ENCODE measurements at places on chromosomes 4 and X. TPM values are rescaled to one million over a fixed set of nuclear protein-coding genes. Genes with fewer than 3 reads are reported as not detected.

TBC1D8B gene
- 9.6 TPM for total RNA-seq

WNK3 gene
- 16.0 TPM for total RNA-seq

DNA sequence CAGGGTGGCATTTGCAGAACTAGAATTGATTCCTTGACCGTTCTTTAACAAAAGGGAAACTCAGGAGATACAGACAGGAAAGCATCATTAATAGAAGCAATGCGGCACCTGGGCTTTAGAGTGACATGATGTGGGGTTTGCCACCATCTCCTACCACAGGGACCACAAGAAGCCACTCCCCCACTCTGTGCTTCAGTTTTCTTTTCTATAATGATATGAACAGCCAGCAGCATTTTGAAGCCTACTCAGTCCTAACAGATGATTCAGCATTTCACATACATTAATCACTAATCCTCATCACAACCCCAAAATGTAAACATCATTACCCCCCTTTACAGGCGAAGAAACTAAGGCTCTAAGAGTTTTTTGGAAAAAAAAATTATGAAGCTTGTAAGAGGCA is 22.9 kb downstream of the CCDC149 start:
- DNase-seq, result no peak

DNA sequence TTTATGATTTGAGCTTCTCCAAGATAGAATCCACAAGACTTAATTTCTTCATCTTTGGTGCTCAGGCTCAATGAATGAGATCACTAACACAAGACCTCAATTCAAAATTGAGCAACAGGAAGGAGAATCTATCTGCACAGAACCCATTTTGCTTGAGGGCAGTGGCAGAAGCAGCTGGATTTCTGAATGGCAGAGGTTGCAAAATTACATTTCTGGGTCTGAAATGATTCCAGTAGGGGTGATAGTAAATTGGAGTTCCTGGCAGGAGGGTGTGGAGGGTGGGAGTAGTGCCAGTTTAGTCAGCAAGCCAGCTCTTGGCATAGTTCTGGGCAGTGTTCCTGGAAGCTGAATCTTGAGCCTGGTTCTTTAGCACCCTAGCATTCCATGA is 281.1 kb downstream of the SLC7A11 start:
- DNase-seq, result no peak

CFAP299 gene
- total RNA-seq, result not detected

- no peak for DNase-seq
Observed at GRCh38 chr4:13142726-13143125, 341.4 kb downstream of the RAB28 start.

DNA sequence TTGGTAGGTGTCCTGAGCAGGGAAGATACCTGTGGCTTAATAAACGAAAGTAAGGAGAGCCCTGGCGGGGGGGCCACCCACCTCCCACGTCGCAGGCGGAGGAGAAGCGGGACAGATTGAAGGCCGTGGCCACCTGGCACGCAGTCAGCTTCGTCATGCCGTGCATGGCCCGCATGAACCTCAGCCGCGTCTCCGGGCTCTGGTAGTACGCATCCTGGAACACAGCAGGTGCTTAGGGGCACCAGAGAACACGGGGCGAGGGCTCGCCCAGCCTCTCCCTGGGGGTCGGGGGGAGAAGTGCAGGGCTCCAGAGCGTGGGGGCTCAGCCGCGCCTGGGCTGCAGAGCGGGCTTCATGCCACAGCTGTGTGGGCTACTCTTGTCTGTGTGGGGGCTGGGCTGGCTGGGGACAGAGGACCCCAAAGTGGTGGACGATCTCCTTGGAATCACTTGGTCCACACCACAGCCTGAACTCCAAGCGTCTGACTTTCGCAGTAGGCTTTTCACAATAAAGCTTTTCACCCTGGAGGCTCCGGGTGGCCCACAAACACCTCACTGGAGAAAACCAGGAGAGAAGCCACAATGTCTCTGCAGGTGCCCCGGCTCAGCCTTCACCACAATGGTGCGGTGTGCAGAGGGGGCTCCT is 27.1 kb upstream of the SLC25A6 start:
- DNase-seq, result peak; percentile 48

ANOS1 gene
- 0.64 TPM for total RNA-seq

GRCh38 chr4:38983787-38984598 is 48.2 kb downstream of the TMEM156 start:
- DNase-seq, result no peak

IL13RA1 gene
- 87.8 TPM for total RNA-seq

DNA sequence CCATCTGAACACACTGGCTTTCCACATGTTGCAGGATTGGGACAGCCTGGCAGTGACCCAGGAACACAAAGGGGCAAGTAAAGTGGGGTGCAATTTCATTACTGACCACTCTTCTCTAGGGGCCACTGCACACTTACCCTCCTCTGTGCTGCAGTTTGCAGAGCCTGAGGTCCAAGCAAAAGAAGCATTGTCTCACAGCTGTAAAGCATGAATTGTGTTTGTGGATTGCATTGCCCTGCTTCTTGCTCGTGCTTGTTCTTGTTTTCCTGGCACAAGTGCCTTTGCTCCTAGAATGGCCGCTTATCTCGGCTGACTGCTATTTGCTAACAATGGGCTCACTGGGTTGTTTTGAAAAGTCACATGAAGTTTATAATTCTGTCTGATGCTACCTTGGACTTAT is 209.1 kb upstream of the JADE1 start:
- DNase-seq, result no peak

DNA sequence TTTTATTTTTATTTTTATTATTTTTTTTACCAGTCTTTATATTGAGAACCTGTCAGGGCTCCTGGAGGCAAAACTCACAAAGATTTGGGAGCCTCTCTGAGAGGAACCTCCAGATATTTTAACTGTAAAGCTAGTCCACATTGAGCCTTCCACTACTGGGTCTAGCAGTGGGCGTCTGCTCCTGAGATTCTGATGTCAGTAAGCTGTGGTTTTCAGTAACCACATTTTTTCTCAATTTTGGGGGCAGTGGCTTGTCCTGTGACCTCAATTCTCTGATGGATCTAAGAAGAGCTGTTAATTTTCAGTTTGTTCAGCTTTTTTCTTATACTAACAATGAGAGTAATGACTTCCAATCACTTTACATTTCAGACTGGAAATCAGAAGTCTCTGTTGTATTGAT is 23.6 kb upstream of the GPRASP1 start:
- no peak for DNase-seq

IL1RAPL2 gene
- 0.29 TPM for total RNA-seq

RHOXF2B gene
- total RNA-seq, result not detected

GPR173 gene
- not detected for total RNA-seq

DNA sequence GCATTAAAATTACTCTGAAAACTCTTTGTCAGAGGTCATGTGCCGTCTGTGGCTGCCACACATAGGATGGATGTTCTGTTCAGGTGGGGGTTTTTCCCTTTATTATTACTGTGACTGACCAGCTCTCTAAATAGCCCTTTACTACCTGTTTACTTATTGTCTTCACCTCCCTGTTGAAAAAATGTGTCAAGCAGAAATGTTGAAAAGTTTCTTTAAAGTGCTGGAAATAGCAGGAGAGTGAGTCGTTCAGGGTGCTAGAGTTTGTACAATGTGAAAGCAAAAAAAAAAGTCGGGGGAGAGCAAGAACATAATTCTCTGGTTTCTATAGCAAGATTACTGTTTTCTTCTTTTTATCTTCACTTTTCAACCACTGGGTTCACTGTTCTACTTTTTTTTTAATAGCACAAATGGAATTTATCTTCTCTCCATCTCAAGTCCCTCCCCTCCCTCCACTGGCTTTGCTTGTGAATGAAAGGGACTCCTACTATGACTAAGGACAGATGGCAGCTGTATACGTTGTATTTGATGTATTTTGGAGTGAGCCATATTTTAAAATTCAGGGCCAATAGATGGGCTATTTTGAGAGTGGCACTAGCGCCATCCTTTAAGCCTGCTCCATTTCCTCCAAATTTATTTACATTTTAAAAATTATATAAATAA is 33.3 kb downstream of the ARX start:
- DNase-seq, result no peak

HAND2 gene
- 6.2 TPM for total RNA-seq

STARD8 gene
- total RNA-seq, result 7.0 TPM

GRCh38 chrX:153469811-153470410 is 465 bp downstream of the HAUS7 start:
- no peak for DNase-seq

DNA sequence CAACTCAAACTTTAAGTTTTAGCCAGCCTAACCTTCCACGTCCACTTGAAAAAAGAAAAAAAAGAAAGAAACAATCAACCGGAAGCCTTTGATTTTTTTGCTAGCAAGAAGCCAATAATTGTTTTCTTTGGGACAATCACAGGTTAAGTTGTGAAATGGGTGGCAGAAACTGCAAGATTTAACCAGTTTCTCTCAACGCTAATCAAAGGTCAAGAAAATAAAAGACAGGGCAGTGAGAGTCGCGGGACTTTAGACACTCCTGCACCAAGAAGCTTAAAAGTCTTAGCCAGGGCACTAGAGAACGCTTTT is 1.0 kb downstream of the ACSL1 start:
- no peak for DNase-seq

GRCh38 chr4:10981576-10981975 is 297.0 kb upstream of the CLNK start:
- DNase-seq, result no peak

MAGEA9B gene
- total RNA-seq, result not detected

ZCCHC18 gene
- total RNA-seq, result not detected

CENPI gene
- 0.13 TPM for total RNA-seq

TCEAL3 gene
- 2.4 TPM for total RNA-seq

DNA sequence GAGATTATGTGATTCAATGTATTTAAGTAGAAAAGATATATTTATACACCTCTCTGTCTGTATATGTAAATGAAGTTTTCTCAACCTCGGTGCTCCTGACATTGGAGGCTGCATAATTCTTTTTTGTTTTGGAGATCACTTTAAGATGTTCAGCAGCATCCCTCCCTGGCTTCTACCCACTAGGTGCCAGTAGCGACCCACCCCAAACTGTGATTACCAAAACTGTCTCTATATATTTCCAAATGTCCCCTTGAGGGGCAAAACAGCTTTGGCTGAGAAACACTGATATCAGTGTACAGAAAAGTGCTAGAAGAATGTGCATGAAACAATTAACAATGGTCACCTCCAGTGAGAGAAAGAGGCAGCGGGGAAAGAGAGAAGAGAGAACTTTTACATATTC is 51.2 kb downstream of the DCX start:
- DNase-seq, result no peak

- no peak for DNase-seq
Observed at GRCh38 chr4:185830263-185830994, 18.4 kb upstream of the SORBS2 start.

SASH3 gene
- total RNA-seq, result 2.8 TPM

GRCh38 chr4:5112333-5113095 is 61.2 kb downstream of the STK32B start:
- no peak for DNase-seq

DNA sequence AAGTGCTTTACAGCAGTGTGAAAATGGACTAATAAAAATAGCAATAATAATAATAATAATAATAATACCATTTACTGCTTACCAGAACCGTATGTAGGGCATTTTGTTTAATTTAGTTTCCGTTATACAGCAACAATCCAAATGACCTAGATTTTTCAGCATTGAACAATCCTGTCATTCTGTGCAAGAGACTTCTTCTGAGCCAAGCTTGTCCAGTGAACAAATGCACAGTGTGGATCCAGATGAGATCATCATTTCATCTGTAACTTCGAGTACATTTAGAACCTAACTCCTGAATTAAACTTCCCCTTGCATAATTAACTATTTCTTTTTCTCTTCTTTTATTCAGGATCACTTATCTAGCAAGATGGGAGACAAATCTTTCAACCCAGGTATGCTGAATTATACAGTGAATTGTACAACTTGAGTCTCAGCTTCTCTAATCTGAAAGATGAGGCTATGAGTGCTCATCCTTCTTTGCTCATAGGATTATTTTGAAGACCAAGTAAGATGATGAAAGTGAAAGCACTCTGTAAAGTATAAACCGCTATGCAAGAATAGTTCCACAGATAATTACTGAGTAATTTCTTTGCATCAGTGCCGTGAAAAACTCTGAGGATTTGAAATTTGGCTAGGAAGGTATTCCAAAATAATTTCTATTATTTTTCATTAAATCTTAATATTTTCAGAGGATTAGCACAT is 6.6 kb downstream of the CLNK start:
- DNase-seq, result no peak

- DNase-seq, result no peak
Observed at GRCh38 chrX:113548308-113549015, 707.8 kb upstream of the AMOT start.

DNA sequence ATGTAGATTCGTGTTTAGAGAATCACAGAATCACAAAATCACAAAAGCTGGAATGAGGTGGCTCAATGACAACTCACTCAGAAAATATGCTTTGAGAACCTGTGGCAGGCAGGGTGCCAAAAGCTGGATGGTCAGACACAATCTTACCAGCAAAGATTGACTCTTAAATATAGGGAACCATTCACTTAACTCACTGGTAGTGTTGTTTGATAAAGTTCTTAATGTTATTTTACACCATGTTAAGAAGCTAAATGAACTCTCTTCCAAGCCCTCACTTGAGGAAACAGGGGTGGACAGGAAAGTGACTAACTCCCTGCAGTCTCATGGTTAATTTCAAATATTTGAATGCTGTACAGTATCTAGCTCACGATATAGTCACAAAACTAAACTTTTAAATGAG is 5.7 kb upstream of the SCOC start:
- no peak for DNase-seq

- DNase-seq, result no peak
Observed at GRCh38 chr4:176342384-176342783, 22.6 kb downstream of the SPCS3 start.

GRCh38 chrX:14398725-14399124 is 130.6 kb upstream of the GLRA2 start:
- no peak for DNase-seq

GRCh38 chr4:77154065-77154464 is 2.9 kb upstream of the CCNG2 start:
- no peak for DNase-seq

IGSF1 gene
- total RNA-seq, result 0.24 TPM

- no peak for DNase-seq
Observed at GRCh38 chrX:43313035-43313434, 343.1 kb upstream of the MAOA start.

MAGEB3 gene
- not detected for total RNA-seq

- no peak for DNase-seq
Observed at GRCh38 chr4:177308125-177308524, 1.5 kb upstream of the NEIL3 start.

GRCh38 chrX:136975684-136976470 is 57.9 kb downstream of the GPR101 start:
- no peak for DNase-seq

- DNase-seq, result no peak
Observed at GRCh38 chrX:39840581-39841093, 257.1 kb downstream of the BCOR start.

DNA sequence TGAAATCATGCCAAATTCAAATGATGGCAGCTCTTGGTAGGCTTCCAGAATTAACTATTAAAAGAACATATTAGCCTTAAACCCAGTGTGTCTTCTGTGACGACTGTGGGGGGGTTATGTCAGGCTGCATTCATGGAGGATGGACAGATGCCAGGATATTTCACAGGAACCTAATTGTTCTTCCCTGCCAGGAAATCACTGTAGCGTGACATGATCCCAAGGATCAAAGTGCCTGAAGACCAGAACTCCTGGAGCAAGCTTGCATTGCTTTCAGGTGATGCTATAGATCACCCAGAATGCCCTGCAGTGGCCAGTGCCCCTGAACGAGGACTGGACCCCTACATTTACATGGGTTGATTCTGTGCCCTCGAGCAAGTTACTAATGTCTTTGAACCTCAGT is 1093.0 kb upstream of the TENM3 start:
- no peak for DNase-seq

- no peak for DNase-seq
Observed at GRCh38 chrX:13688384-13688957, 457 bp upstream of the RAB9A start.

PAGE2 gene
- total RNA-seq, result not detected

GRCh38 chr4:23260511-23260910 is 567.8 kb downstream of the GBA3 start:
- no peak for DNase-seq

Measured in right lobe of liver (tissue), 6 donors.